NCI-H1694 treated with DMSO at 0.1 percent for 48 hours (cell line): ENCODE measurements at places on chromosomes 2 and 18.

- DNase-seq: no peak
These were observed 6.8 kb downstream of the WDPCP start for GRCh38 chr2:63581298-63581961.

- no peak for DNase-seq
These were observed 115.1 kb downstream of the DTNB start for GRCh38 chr2:25558262-25558661.

- no peak for DNase-seq
These were observed 11.5 kb downstream of the PPP1R7 start for GRCh38 chr2:241161646-241162281.

DNA sequence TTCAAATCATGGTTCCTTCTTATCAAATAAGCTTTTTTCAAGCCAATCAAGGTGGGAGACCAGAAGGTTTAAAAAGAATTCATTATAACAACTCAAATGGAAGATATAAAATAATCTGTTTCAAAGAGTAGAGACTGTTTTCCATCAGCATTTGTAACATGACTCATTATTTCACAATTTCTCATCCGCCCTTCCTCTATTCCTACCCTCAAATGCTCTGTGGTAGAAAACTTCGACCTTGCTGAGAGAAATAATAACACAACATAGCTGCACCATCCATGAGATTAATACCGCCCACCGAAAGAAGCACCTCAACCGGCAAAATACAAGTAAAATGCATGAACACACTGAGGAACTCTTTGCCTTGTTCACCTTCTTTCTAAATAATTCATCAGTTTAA lies 2039.2 kb upstream of the CELF4 start:
- no peak for DNase-seq

DNA sequence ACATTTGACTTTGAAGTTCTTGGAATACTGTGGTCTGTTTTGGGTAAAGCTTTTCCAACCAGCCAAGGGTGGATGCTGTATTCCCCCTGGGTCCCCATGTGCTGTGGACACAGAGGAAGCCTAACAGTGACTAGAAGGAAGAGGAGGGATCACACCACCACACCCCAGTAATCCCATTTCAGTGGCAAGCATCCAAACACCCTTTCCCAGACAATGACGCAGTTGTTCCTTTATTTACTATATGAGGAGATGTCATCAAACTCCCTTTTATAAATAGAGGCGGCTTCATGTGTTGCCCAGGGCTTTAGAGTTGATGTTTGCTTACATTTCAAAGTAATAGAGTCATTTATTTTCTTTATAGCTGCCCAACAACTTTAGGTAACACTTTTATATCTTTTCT lies 959.4 kb upstream of the GYPC start:
- DNase-seq: no peak

- no peak for DNase-seq
These were observed 533.4 kb upstream of the ID2 start for GRCh38 chr2:8148260-8149006.

DNA sequence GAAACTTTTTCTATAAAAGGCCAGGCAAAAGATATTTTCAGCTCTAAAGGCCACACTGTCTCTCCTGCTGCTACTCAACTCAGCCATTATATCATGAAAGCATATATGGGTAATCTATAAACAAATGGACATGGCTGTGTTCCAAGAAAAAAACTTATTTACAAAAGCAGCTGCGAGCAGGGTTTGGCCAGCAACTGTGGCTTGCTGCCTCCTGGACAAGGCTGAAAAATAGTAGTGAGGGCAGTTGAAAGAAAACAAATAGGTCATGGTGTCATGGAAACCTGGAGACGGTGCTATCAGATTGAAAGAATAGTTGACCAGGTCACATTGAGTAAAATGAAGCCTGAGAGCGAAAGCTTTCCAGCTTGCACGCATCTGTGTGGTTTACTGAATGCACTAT lies 89.2 kb upstream of the LRATD1 start:
- DNase-seq: no peak

DNA sequence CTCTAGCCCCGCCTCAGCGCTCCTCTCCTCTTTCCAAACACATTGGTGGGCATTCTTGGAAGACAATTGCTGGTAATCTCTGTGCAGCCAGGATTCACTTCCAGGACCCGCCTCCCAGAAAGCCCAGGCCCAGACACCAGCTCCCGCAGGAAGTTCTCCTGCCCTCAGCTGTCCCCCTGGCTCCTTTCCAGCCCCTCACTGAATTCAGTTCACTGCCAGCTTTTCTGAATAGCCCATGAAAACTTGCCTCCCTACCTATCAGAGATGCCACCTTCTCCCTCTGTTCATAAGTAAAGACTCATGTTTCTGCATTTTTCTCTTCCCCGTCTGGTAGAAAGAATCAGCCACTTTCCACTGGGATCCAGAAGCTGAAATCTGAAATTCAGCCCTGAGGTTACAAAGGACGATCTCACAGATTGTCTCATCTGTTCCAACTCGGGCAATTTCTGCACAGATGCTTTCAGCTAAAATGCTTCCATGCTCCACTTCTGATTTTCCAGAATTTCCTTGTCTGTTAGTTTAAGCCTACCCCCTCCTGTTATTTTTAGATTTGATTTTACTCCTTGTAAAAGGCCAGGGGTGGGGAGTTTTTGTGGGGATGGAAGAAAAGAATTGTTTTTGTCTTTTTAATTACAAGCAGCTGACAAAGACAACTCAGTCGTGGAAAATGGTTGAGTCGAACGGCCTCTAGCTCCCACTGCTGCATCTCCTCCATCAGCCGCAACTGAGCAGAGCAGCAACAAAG lies 98.1 kb downstream of the SP3 start:
- DNase-seq: peak; percentile 97

DNA sequence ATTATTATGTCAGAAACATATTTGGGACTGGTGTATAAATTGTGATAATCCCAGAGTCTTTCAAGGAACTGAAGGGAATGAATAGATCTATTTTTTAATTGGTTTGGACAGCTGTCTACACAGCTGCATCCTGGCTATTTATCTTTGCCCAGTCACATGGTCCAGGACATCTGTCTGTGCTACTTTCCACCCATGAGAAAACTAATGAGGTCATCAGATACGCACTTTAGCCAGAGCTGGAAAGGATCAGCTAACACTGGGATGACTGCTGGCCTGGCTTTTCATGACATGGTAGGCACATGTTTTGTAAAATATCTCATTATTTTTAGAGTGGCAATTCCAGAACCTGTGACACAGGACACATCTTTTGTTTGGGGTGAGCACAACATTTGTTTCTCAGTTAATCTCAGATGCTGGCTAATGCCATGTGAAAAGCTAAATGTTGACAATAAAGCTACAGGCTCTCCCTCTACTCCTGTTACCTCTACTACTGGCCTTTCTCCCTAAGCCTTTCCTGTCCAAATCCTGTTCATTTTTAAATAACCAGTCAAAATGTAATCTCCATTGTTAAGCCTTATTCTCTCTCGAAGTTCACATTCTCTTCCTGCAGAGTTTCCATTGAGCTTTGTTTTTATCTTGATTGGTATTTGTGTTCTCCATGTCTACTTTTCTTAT lies 500.7 kb downstream of the RIT2 start:
- no peak for DNase-seq

DNA sequence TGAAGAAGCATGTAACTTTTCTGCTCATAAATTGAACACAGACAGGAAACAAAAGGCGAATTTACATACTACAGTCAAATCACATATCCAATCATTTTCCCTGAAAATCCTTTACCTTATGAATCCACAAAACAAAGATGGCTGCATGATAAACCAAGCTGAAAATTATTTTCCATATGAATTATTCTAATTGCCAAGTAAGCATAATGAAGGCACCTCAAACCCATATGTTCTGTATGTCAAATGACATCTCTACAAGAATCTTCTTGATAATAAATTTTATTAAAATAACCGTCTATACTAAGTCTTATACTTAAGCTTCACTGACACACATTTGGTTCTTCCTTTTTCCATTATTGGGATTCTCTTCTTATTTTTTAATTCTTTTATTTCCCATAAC lies 1242.6 kb downstream of the CNTNAP5 start:
- no peak for DNase-seq

DNA sequence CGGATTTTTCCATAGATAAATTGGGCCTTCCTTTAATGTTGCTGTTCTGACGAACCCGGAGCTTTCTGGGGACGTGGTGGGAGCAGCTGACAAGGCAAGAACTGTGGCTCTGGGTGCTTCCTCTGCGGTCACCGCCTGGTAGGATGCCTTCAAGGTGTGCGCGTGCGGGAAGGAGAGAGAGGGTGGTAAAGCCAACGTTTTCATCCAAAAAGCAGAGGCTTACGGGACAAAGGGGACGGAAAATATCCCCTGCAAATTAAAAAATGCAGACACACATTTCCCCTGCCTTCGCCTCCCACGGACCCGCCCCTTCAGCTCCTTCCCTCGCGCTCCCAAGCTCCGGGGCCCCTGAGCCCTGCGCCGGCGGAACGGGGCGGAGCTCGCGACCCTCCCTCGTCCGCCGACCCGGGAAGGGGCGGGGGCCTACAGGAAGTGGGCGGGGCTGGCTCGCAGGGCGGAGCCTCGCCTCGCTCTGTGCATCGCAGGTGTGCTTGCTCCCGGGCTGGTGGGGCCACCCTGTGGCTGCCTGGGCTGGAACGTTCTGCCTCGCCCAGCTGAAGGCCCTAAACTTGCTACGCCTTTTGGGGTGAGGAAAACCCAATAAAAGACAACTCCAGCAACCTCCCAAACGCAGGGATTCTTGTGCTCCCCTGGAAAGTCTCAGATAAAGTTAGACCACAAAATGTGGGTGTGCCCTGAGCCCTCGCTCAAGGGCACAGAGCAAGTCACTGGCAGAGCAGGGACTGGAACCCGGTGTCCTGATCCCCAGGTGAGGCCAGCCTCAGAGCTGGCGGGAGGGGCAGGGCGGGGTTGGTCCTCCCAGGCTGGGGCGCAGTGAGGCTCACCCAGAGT lies 25.4 kb upstream of the SLC66A3 start:
- DNase-seq: no peak

- no peak for DNase-seq
These were observed 268.4 kb upstream of the THSD7B start for GRCh38 chr2:136496966-136497365.

- no peak for DNase-seq
These were observed 41.7 kb downstream of the SUMO1 start for GRCh38 chr2:202196727-202197126.

DNA sequence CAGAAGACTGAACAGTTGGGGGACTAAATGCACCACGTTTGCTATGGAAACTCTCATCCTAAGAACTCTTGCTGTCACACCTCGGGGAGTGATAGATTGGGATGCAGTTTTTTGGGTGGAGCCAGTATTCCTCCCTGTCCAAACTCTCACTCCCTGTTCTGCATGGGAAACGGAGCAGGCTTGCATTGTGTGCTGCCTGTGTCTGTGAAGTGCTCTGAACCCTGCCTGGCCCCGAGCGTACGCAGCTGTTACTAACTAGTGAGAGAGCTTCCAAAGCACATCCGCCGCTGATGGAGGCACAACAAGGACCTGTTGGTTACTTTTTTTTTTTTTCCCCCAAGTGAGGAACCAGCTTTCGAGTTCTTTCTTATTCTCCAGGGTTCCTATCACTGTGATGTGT lies 195.5 kb downstream of the ANAPC1 start:
- no peak for DNase-seq

- DNase-seq: no peak
These were observed 1430.4 kb upstream of the ACVR2A start for GRCh38 chr2:146414456-146414855.

- DNase-seq: no peak
These were observed 536.4 kb upstream of the PIK3C3 start for GRCh38 chr18:41418598-41418997.

- no peak for DNase-seq
These were observed 233.5 kb upstream of the ZEB2 start for GRCh38 chr2:144753416-144753815.

DNA sequence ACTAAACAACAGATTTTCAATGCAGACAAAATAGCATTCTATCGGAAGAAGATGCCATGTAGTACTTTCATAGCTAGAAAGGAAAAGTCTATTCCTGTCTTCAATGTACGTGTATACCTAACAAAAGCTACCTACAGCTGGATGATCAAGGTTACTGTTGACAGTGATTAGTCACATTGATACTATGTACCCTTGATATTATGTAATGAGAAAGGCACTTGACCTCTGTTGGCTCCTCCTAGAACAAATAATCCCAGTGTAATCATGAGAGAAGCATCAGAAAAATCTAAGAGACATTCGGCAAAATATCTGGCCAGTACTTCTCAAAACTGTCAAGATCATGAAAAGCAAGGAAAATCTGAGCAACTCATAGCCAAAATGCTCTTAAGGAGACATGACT lies 44.4 kb upstream of the LRRTM4 start:
- no peak for DNase-seq

DNA sequence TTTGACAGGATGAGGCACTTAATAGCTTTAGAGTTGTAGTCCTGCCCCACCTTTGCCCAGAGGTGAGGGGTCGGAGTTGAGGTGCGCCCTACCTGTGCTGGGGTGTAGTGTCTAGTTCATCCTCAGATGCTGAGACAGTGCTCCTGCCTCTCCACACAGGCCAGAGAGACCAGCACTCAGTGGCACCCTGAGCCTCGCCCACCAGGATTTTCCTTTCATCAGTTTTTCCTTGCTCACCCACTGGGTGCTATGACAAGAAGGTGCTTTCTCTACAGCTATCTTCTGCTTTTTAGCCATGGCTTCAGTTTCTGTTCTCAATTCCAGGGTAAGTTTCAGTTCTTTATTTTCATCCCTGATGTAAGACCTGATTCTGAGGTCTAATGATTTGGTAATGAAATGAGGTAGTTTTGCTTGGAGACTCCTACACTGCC lies 16.8 kb upstream of the TMEM131 start:
- DNase-seq: no peak

GRCh38 chr18:51125976-51126375 lies 71.5 kb downstream of the MEX3C start:
- no peak for DNase-seq

DNA sequence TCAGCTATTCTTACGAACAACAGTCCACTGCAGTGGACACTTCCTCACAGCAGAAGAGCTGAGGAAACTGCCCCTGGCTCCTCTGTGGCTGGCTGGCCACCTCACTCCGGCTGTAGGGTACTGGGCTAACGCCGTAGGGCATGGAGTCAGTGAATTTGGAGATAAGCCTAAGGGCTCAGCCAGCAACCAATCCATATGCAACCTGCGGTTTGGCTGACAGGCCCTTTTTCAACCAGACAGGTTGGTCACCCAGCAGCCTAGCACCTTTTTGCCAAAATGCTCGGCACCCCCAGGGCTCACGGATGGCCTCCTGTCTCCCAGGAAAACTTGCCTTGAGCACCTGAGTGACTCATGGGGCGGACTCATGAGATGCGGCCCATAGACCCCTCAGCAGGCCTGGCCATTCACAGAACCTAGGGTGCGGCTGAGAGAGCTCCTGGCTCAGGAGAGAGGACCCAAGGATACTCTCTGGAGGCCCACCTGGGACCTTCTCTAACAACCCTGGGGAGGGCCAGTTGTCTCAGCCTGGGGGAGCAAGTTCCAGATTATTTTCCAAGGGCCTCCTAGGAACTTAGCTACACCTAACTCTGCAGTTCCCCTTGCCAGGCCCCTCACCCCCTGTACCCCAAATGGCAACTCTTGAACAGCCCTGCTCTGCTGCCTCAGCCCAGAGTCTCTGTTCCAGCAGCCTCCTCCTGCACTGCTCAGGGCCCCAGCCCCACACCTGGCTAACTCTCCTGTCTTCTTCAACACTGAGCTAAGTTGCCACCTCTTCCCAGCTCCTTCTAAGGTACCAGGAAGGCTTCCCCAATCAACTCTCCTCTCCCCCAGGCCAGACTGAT lies 252.1 kb downstream of the CYP26B1 start:
- no peak for DNase-seq
